Skin of body (tissue), 3 donors: ENCODE measurements at places on chromosomes 5 and 9.

DNA sequence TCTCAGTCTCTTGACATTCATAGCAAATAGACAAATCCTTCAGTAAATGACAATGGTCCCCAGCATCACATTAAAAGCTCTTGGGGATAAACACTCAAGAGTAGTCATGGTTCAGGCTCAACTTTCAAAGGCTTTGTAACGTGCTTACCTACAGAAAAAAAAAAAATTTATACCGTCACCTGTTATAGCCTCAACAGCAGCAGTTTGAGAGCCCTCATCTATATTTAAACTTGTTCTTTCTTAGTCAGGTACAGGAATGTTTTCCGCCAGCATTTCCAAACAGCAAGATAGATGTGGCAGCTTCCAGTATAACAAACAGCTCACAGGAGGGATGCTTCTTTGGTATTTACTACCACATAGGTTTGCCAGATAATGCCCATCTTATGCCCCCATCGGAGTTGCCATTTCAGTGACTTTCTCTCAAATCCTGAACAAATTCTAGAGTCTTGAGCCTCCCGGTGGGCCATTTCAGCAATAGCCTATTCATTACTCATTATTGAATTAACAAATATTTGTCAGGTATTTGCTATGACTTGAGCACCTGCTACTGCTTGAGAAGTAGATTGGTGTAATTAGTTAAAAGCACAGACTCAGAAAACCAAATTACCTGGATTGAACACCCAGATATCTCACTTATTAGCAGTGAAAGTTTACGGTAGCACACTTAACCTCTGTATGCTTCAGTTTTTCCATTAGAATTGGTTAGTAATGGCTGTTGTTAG, 470.0 kb downstream of the EBF1 start:
- no peak for DNase-seq

- no peak for DNase-seq
These were observed 64.2 kb downstream of the SLC44A1 start for GRCh38 chr9:105308461-105309341.

DNA sequence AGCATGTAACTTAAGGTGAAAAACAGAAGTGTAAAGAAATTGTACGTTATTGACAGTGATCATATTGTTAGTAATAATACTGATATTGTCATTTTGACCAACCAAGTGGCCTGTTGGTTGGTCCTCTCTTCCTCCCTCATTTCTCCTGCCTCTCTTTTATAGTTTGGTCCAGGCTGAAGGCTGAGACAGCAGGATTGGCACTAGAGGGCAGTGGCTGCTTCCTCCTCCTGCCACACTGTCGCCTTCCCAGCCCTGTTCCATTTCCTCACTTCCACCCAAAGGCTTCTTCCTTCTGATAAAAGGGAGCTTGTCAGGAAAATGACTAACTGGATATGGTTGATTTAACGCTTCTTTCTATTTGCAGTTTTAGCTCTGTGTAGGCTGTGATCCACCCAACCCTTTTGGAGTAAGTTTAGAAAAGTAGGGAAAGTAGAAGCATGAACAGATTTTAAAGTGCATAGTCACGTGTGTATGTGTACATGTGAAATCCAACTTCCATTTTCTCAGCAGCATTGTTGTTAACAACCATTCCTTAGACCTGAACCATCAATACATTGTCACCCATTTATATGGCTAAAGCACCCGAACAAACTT, 35.6 kb downstream of the PTCD2 start:
- DNase-seq = no peak

DNA sequence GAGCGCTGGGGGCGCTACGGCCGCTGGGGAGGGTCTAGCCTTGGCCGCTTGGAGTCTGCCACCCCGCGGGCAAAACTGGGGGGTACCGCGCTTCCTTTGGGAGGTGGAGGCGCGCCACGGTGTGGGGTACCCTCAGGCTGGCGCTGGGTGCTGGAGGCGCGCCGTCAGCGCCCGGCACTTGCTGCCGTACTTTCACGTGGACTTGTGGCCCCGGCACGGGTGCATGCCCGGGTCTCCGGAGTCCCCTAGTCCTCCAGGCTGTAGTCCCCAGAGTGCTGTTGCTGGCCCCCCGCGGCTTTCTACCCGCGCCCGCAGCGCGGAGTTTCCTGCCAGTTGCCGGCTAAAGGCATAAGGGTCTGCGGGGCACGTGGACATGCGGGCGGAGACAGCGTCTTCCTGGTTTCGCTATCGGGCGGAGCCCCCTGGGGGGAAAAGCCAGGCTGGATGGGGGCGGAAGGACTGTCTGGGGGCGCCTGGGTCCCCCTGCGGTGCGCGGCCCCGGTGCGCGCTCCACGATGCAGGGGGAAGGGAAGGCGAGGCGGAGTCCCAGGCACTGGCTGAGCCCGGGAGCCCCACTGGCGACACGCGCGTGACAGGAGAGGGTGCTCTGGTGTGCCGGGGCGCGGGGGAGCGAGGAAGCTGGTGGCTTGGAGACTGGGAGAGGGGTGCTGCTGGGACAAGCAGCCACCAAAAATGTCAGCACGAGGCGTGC, 666 bp downstream of the PPARGC1B start:
- no peak for DNase-seq

GRCh38 chr5:93303291-93303691, 277.7 kb downstream of the NR2F1-AS1 start:
- DNase-seq = no peak

DNA sequence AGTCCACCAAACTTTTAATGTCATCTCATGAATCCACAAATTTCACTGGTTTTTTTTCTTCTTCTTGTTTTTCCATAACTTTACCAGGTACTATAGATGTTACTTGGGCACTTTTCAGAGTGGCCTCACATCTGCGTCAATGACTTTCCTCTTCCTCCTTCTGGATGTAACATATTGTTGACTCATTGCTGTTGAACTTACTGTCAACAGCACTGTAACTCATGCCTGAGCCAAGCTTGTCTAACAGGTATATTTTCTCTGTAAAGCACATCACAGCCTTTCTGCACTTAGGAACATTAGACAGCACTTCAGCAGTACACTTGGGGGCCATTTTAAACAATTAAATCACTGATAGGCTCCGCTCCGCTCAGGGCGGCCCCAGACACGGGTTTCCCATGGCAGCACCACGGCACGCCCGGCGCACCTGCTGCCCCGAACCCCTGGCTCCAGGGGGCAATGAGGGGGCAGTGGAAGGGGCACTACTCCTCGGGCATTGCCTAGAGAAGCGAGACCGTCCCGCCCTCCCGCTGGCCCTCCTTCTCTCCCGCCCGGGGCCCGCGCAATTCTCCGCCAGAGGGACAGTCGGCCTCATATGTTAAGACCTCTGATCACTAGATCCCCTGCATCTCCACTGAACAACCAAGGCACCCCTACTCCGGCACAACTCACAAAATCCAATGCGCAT, 41.9 kb upstream of the SPATA31C2 start:
- no peak for DNase-seq

DNA sequence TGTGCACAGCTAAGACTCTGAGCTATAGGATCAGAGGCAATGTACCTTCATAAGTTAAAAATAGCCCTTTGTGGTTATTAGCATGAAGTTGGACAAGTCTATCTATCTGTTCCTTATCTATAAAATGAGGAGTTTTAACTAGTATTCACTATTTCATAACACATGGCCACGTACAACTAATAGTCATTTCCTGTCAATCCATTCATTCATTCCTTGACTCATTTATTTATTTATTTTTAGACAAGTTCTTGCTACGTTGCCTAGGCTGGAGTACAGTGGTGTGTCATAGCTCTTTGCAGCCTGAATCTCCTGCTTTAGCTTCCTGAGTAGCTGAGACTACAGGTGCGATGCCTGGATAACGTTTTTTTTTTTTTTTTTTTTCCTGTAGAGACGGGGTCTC, 92.1 kb downstream of the NR3C1 start:
- DNase-seq = no peak

GRCh38 chr9:97889941-97890887, 32.1 kb downstream of the TRMO start:
- no peak for DNase-seq

DNA sequence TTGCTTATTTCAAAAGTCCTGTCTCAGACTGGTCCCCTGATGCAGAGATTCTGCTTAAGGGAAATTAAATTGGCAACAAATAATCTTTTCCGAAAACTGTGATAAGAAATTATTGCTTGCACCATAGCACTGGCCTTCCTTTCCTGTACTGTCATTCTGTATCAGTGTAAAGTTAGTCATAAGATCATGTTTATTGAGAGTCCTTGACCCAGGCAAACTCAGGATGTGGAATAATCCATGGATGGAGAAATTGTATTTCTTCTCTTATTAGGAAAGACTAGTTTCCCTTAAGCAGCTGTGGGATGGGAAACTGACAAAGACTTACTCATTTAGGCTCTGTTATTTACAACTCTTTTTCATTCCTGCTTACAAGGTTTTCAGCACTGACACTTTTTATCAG, 83.0 kb upstream of the RANBP6 start:
- DNase-seq = no peak

DNA sequence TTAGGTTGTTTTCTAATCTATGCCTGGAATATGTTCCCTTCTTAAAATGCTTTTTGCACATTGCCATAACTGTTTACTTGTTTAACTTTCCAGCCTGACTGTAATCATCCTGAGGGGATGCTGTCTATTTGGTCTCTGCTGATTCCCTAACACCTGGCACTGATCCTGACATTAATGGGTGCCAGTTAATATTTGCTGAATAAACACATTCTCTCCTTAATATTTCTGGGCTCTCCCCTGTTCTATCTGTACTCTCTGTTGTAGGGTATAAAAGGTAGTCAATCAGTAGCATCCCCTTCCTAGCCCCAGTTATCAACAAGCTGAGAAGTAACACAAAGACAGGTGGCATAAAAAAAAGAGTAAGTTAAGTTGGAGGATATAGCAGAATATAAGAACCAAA, 21.3 kb upstream of the SLC31A2 start:
- DNase-seq = no peak

DNA sequence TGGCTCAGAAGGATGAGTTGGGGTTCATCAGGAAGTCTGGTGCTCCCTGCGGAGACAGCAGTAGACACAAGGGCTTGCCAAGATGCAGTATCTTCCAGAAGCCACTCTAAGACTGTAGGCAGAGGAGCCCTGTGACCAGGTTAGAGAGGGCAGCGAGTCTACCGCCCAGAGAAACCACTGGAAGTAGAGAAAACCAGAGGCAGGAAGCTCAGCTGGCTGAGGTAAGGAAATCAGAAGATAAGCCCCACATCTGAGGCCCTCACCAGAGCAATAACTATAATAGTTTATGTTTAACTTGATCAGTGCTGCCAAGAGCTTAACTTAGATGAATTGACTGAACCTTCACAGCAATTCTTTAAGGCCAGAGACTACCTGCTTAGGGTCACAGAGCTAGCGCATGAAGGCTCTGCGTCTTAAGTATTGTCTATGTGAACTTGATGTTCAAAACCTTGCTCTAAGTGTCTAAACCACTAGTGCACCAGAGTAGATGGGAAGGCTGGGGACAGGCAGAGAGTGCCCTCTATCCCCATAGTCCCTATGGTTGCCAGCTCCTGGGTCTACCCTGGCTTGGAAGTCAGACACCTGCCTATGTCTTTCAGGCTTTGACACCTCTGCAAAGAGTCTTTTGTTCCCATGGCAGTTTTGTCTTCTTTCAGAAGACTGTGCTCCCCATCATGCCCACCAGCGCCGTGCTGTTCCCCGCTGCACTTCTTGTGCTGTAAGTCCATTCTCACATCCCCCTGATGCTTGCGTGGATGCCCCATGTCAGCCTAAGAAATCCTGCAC, 228.2 kb upstream of the KLF4 start:
- no peak for DNase-seq

DNA sequence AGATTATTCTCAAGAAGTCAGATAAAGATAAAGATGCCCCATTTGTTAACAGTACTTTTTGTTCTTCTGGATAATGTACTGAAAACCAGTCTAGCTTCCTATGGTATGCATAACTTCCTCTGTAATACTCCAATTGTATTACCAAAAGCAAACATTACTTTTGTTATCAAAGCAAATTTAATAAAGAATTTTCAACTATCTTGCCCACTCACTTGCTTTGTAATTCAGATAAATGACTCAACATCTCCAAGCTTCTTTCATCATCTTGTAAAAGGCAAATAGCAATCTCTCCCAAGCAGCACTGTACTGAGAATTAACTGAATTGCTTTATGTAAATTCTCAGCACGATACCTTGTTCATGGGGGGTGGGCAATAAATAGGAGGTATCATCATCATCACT, 98.3 kb downstream of the NFIB start:
- DNase-seq = no peak

DNA sequence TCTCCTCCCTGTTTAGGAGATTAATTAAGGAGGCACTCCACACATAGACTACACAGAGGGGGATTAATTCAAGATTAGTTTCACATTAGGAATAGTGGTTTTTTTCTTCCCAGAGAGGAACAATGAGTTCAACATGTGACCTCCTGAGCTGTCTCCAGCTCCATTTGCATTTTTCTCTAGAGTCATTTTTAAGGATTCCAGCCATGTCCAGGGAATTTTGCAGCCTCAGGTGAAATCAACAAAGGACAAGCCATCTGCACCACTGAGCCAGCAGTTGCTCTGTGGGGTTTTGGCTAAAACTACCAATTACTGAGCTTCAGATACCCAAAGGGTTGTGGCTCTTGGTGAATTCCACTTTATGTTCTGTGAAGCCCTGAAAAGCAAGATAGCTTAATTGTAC, 258.5 kb upstream of the PPP1R2B start:
- no peak for DNase-seq

GRCh38 chr9:137592767-137593166, 2.5 kb upstream of the ZMYND19 start:
- DNase-seq = no peak

DNA sequence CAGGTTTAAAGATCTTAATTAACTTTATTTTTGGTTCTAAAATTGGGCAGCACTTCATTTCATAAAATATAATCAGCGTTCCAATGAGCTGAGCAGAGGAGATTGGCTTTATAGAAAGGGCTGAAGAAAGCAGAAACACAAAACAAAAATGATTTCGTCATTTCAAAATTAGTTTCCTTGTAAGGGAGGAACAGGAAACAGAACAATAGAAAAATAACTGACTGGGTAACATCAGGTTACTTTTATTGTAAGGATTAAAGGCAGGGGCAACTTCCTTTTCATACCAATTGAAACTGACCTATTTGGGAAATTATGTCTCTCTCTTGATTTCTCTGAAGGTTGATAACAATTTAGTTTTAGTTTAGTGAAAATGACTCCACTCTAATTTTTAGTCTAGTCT, 157.1 kb downstream of the ATP10B start:
- DNase-seq = no peak

- DNase-seq = no peak
These were observed 255.6 kb upstream of the SLC30A5 start for GRCh38 chr5:68838157-68838718.

- DNase-seq = no peak
These were observed 28.1 kb downstream of the GPX3 start for GRCh38 chr5:151048526-151048925.
